Stimulated activated CD8-positive, alpha-beta memory T cell treated with anti-CD3 and anti-CD28 coated beads, Interleukin-2, amount 100 ng/mL, for 1 hour (primary cell): ENCODE measurements at places on chromosomes 1 and 21.

- no peak for DNase-seq
Measured at GRCh38 chr1:109084563-109085517, 5.7 kb upstream of the TMEM167B start.

DNA sequence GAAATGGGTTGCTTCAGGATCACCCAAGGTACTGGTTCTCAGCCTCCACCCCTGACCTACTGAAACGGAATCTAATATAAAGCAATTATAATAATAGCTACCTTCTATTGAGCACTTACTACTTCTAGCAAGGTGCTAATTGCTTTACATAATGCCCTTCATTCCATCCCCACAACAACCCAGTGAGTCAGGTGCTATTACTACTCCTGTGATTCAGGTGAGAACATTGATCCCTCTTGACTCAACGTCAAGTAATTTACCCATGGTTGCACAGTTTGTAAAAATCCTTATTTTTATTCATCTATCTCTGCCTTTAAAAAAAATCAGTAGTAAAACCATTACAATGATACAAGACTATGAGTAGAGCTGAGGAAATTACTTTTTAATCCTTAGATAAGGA is 85.2 kb downstream of the UCHL5 start:
- DNase-seq, result no peak

GRCh38 chr1:66041654-66042053 is 249.0 kb downstream of the PDE4B start:
- no peak for DNase-seq

- DNase-seq, result no peak
Measured at GRCh38 chr1:181969902-181970301, 91.6 kb downstream of the ZNF648 start.

DNA sequence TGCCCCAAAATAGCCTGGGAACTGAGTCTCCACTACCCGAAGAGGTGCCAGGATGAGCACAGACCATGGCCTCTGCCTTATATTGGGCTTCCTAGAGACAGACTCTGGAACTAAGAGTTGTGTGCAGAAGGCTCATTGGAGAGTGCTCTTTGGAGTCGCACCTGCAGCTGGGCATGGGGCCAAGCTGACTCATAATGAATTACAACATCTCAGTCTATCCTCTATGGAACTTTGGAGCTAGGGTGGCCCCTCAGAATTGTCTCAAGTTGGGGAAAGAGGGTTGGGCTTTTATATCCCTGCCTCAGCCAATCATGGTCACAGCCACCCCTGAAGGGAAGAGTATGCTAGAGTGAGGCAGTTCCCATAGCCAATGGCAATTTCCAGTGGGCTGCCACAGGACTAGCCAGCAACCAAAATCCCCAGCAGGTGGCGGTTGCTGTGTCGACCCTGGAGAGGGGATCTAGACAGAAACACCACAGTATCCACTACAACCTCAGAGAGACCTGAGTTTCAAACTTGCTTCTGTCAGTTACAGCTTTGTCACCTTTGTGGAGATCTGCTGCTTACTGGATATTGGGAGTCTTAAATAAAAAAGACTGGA is 93.8 kb downstream of the DMRTA2 start:
- DNase-seq, result no peak

GRCh38 chr1:51294566-51295184 is 35.7 kb downstream of the TTC39A start:
- no peak for DNase-seq

DNA sequence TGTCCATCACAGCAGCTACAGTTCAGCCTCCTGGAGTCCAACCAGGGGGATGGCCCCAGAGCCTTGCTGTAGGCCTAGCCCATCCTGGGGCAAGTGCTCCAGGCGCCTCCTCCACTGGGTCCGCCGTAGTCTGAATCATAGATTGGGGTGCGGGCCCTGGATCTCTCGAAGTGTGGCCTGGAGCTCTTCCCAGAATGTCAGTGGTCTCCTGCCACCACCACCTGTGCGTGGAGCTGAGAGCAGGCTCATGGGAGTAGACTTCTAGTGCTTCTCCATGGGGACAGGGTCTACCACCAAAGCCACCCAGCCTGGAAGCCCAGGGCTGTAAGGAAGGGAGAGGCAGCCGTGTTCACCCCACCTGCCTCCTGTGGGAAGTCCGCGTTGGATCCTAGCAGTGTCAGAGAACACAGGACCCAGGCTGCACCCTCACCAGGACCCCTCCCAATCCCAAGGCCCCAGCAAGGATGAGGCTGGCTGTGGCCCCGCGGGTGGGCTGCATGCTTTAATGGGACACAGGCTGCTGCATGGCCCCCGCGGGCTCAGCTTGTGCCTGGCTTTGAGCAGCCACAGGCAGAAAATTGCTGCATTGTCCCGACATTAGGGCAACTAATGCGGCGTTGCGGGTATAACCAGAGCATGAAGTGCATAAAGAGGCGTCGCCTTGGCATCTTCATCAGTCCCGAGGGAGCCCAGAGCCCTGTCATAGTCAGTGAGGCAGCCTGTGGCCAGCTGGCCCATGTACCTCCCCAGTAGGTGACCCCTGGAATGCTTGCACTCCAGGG is 735 bp upstream of the HES3 start:
- DNase-seq, result no peak

GRCh38 chr1:85577419-85578320 is 2.9 kb upstream of the CCN1 start:
- no peak for DNase-seq

- DNase-seq, result no peak
Measured at GRCh38 chr1:184283999-184284398, 102.8 kb upstream of the C1orf21 start.

GRCh38 chr1:177287270-177287669 is 116.5 kb downstream of the BRINP2 start:
- DNase-seq, result no peak

- DNase-seq, result no peak
Measured at GRCh38 chr21:44736291-44737004, 25.1 kb upstream of the TSPEAR start.

- DNase-seq, result no peak
Measured at GRCh38 chr1:108537976-108538375, 21.9 kb upstream of the EEIG2 start.

GRCh38 chr1:209747580-209748262 is 8.1 kb upstream of the TRAF3IP3 start:
- peak; percentile 59 for DNase-seq

- no peak for DNase-seq
Measured at GRCh38 chr21:39451332-39452206, at the start of gene SH3BGR. SH3BGR (plus strand) TSS chr21:39451970; CDS start chr21:39452097, 127 bp downstream.

- no peak for DNase-seq
Measured at GRCh38 chr1:156153362-156153761, at the start of gene SEMA4A. SEMA4A (plus strand) TSS chr1:156153585; CDS start chr1:156154579, 994 bp downstream.

DNA sequence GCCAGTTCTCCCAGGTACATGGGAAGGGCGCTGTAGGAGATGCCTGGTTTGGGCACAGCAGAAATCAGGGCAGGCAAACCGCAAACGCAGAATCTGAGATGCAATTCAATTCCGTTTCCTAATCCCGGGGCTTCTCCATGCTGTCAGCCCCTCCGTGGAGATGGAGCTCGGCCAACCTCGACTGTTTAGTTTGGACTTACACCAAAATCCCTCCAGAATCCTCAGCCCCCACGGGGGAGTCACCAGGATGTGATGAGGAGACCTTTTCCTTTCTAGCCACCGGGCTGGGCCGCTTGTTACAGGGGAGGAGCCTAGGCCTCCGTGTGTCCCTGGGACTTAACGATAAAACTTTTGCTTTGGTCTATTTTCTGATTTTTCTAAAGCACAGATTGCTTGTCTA is 7.9 kb downstream of the SLC2A7 start:
- DNase-seq, result no peak

GRCh38 chr21:18986197-18986596 is 582.6 kb upstream of the TMPRSS15 start:
- DNase-seq, result no peak
